NCI-H1930 (cell line): ENCODE measurements at places on chromosomes 6 and 20.

- DNase-seq, result no peak
These were observed 98.4 kb downstream of the SNX5 start for GRCh38 chr20:17870086-17870740.

- no peak for DNase-seq
These were observed 832.3 kb upstream of the ADGRB3 start for GRCh38 chr6:67802771-67803170.

- DNase-seq, result no peak
These were observed 197.5 kb downstream of the BCKDHB start for GRCh38 chr6:80304014-80304413.

DNA sequence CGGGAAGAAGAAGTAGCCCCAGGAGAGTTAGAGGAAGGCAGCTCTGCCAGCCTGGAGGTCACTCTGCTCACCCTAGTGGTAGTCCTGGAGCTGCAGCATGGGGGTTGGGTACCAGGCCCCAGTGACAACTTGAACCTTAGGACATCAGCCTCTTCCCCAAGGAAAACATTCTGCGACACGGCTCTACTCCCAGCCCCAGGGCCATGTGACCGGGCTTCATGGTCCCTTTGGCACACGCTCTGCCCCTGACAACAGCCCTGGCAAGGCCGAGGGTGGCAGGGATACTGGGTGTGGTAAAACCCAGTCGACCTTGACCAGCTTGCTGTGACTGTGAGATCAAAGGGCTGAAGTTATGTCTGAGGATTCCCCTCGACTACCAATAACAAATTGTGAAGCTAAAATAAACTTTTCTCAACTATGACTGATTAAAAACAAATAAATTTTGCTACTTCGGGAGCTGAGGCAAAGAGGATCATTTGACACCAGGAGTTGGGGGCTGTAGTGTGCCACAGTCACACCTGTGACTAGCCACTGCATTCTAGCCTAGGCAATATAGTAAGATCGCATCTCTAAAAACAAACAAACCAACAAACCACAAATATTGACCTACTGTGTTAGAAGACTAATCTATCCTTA lies 24.4 kb upstream of the ARID1B start:
- DNase-seq, result no peak

GRCh38 chr6:79821859-79822258 lies 125.5 kb downstream of the ELOVL4 start:
- no peak for DNase-seq

DNA sequence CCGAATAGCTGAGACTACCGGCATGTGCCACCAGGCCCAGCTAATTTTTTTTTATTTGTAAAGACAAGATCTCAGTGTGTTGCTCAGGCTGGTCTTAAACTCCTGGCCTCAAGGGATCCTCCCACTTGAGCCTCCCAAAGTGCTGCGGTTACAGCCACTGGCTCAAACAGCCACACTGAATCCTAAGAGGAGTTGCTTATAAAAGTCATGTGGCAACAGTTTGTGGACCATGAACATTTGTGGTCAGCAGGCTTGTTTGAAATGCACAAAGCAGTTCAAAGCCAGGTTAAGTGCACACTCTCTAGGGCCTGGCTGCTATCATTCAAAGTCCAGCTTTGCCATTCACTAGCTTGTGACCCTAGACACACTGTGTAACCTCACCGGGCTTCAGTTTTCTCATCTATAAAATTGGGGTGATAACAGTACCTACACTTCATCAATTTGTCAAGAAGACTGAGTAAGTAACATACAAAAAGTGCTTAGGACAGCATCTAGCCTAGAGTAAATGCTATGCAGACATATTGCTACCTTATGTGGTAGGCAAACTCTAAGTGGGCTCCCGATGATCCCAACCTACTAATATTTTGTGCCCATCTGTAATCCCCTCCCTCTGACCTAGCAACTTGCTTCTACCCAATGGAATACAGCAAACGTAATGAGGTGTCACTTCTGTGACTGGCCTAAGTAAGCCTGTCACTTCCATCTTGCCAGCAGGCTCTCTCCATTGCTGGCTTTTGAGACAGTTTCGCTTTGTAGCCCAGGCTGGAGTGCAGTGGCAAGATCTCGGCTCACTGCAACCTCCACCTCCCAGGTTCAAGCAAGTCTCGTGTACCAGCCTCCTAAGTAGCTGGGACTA lies 122.9 kb downstream of the ZMYND8 start:
- DNase-seq, result no peak

DNA sequence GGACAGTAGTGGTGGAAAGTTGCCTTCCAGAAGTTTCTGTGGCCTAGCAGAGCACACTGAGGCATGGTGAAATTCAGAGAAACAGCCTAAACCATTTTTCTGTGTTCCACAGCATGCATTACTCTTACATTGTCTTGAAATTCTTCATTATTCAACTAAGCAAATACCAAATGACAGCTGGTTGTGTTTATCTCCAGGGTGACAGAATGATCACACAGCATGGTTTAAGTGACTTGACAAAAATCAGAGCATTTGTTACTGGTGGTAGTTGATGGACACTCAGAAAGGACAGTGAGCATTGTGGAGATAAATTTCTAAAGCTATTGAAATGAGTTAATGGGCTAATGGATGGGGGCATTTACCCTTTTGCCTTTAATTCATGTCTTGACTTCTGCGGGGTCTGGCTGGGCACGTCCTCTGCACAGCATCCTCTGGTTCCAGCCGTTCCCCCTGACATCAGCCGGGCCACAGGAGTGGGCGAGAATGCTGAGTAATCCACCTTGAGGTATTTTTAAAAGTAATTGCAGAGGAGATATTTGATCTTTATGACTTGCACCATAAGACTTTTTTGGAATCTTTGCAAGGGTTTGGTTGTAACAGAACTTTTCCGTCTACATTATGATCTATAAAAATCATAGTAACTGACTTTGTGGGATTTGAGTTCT lies 78.9 kb upstream of the SCP2D1 start:
- no peak for DNase-seq

- no peak for DNase-seq
These were observed 402.9 kb upstream of the SOX4 start for GRCh38 chr6:21190701-21191100.

- DNase-seq, result peak; percentile 65
These were observed at the start of gene TRERF1 for GRCh38 chr6:42451333-42452170. Gene TRERF1, minus strand, starts transcription at chr6:42451926. Its CDS starts 182,336 bp downstream, at chr6:42269590.

DNA sequence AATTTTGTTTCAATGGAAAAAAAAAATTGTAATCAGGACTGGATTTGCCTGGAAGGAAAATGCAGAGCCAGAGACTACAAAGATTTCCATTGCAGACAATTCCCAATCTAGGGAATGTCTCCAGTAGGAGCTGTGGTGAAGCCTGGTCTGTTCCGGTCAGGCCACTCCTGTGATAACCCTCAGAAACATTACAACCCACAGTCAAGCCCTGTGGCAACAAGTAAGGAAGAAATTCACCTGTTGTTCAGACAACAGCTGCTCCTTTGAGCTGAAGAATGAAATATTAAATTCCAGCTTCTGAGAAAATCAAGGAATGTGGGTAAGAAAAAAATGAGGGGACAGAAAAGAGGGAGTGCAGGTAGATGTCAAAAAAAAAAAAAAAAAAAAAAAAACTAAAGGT lies 8.0 kb downstream of the PRKN start:
- no peak for DNase-seq
